Astrocyte (in vitro differentiated cells and primary cell): ENCODE measurements at places on chromosomes 3 and 15.

DNA sequence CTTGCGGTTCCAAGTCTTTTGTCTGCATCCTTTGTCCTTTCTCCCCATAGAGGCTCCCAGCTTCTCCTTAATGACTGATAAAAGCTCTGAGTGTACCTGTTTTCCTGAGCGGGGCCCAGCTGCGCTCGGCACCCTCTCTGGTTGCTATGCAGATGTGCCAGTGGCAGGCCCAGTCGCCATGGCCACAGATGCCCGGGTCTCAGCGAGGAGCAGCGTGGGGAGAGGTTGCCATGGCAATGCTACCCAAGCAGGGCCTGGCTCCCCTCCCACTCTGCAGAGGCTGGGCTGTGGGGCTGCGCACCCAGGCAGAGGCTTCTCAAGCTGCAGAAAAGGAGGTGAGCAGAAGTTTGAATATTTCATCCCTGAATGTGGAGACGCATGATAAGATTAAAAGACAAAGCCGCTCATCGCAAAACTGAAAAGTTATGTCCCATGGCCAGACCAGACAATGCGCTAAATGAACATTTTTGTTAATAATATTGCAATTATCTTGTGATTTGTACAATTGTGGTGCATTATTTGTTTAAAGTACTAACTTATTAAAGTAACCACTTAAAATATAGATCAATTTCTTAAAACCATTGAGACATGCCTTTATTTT, 66.1 kb downstream of the TPRA1 start:
- no peak for DNase-seq

GRCh38 chr3:123475786-123476185, 26.9 kb upstream of the ADCY5 start:
- DNase-seq, result no peak

DNA sequence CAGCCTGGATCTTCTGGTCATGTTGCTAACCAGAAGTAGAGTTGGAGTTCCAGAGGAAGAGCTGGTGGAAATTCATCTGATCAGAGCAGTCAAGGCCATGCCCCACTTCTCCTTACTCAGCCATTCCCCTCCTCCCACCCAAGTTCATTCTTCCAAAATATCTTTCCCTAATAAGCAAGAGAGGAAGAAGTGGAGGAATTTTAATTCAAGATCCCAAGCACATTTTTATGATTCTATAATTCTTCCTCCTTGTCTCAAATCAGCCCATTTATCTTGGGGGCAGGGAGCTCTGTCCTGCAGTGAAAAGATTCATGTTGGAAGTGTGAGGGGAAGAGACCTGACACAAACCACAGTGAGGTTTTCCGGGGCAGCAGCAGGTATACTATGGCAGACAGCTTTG, 85.0 kb upstream of the GALNT15 start:
- DNase-seq, result no peak

DNA sequence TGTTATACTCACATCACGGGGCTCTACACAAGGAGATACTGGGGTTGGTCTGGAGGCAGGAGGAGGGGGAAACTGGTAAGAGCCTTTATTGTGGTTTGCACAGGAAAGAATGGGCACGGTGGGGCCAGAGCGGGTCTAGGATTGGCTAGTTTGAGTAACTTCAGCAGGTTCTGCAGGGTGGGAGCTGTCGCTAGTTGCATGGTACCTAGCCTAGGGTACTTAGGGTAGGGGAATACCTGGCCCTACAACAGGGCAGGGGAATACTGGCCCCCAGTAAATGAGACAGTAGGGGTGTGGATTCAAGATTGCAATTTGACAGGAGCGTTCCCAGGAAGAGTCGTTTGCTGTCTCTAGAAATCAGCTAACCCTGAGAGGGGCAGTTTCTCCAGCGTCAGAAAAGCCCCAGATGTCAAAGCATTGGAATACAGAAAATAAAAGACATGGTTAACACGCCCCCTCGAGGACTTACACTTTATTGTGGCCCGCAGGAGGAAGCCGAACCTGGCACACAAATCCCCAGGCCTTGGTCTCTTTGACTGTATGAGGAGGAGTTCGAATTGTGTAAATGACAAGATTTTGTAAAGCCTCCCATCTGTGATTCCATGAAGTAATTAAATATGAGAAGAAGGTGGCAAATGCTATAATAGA, 32.0 kb downstream of the ST8SIA2 start:
- DNase-seq, result no peak

GRCh38 chr3:42780892-42781700, 8.0 kb upstream of the CCDC13 start:
- DNase-seq, result peak; percentile 39
